ENCODE measurements at places on chromosomes 5 and 9.
A peak's percentile ranks its signal among the peaks of the same experiment; 100 is the strongest.

- no peak for DNase-seq
These were observed 135.1 kb upstream of the ICE1 start for GRCh38 chr5:5287419-5287818.

DNA sequence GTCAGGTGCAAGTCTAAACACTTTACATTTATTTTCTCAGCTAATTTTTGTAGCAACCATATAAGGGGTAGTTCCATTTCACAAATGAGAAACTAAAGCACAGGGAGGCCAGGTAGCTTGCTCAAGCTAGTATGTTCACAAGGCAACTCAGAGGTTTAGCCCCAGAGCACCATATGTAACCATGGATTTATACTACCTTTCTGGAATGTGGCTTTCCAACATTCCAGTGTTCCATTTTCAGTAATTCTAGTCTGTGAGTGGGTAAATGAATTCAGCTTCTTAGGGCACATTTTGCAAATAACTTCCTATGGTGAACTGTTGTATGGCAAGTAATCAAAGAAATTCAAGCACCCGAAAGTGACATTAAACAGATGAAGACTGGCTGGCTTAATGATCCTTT lies 25.0 kb upstream of the CAST start:
- no peak for DNase-seq

GRCh38 chr9:133716564-133717112 lies 21.5 kb downstream of the SARDH start:
- no peak for DNase-seq

DNA sequence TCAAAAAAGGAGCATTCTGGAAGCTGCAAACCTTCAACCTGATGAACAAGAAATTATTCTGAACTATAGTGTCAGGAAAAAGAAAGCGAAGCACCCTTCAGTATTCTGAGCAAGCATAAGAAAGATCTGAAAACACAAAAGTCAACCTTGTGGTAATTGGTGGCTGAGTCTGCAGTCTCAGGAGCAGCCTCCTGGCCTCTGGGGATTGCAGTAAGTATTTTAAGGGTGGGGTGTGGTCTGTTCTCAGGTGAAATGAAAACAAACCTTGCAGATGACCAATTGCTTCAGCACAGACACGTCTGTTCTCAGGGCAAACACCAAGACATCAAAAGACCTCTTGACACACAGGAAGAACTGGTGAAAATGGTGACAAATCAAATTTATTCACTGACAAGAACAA lies 147.8 kb upstream of the RAPGEF1 start:
- DNase-seq, result no peak

GRCh38 chr9:75462866-75463265 lies 374.6 kb downstream of the OSTF1 start:
- no peak for DNase-seq

- no peak for DNase-seq
These were observed 9.9 kb upstream of the NR4A3 start for GRCh38 chr9:99811598-99812383.

DNA sequence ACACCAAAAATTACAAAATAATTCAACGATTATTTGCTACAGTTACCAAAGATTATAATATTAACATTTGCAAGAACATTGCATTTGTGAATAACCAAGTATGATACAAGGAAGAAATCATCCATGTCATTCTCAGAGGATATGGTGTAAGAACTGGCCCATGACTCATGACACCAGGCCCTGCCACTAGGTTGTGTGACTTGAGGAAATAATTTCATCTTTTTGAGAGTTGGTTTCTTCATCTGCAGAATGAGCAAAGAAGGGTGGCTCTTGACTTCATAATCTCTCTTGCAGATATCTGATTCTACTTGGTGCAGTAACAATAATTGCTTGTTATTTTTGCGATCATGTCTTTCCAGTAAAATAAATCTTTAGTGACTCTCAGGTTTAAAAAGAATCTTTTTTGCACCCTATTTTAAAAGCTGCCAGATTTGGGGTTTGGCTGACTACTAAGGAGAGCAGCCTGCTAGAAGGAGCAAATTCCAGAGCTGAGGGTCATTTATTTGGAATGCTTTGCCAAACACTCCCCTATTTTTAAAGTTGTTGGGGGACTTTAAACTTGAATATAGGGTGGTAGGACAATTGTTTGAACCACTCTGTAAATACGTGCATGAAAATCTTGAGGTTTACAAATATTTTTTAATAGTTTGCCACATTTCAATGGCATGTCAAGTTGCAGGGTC lies 23.5 kb downstream of the ITGA1 start:
- DNase-seq, result no peak

GRCh38 chr9:96436063-96436455 lies 13.9 kb upstream of the HABP4 start:
- no peak for DNase-seq

- DNase-seq, result no peak
These were observed 12.6 kb upstream of the ENDOG start for GRCh38 chr9:128805661-128806060.

DNA sequence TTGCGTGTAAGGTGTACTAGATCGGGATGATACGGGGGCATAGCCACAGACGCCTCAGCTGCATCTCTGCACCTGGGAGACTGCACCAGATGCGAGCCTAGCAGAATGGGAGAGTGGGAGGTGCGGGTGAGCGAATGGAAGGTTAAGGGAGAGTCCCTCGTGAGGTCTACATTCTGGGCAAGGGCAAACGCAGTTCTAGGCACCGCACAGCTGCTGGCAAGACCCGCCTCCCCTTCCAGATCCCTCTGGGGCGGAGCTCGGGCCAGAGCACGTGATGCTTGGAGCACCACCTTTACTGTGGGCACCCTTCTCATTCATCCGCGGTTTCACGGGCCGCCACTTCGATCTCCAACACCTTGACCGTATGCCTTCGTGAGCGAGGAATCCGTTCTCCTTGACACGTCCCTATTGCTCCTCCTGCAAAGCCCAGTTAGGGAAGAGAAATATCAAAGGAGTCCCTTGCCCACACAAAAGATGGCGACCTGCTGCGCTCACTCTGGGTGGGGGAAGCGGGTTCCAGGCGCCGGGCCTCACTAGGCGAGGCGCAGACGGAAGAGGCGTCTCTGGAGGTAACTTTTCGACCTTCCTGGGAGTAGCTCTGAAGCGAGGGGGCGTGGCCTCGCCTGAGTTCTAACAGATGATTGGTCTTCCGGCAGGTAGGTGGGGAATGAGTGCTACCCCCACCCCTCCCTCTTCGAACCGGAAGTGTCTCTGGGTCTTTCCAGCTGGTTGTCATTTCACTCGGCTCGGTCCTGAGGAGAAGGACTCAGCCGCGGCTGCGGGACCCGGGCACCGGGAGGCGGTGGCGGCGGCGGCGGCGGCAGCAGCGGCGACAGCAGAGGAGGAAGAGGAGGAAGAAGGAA lies at the start of gene CPEB4:
TSS of gene CPEB4 (plus strand) at position 740 of the 863 bp plus-strand sequence. CDS start 1,385 bp downstream, outside the sequence.
- peak; percentile 93 for DNase-seq

DNA sequence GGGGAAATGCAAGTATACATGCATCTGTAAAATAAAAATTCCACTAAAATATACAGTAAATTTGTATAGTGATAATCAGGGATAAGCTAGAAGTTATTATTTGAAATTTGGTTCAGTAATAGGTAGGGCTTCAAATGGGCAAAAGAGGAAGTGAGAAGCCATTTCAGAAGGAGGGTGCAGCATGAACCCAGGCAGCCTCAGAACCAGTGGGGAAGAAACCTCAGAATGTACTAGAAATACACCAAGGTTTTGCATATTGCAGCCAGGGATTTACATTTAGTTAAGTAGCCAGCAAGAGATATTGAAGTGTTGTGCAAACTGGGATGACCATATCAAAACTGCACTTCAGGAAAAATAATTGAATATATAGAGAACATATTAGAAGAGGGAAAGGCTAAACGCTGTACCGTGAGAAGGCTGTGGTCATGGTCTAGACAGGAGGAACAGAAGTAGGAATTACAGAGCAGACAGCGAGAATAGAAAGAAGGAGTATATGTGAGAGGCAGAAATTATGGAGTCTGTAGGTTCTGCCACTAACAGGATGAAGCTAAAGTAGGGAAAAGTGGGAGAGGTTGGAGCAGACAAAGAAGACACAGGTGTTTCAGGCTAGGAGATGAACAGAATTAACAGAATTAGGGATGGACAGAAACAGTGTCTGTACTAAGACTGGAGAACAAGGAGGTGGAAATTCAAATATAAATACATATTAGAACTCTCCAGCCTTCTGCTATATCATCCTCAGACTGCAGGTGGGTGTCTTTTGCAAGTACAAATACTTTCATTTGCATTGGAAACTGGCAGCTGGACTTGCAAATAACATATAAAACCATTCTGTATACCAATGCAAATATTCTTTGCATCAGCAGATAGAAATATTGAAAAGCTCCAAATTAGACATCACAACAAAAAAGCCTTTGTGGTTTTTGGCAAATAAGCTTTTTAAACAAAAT lies 335.6 kb downstream of the ZNF608 start:
- DNase-seq, result no peak

- no peak for DNase-seq
These were observed 8.0 kb downstream of the TAF1L start for GRCh38 chr9:32627394-32627954.

DNA sequence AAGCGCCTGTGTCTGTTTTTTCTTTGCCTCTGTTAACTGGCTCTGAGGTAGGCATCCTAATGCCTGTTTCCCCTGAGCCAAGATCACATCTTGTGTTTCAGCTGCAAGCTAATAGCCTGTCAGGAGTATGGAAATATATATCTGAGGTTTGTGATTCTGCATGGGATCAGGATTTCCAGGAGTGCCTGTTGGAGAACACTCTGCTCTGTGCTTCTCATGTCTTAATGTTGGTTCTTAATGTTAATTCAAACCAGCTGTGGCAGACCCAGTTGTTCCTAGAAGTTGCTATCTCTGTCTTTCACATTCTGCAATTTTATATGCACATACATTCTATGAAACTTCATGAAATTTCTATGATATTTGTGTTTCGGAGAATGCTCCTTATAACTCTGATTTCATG lies 72.1 kb downstream of the PGM5 start:
- DNase-seq, result no peak

GRCh38 chr5:177447611-177448243 lies 1.1 kb downstream of the PRR7 start:
- DNase-seq, result no peak

GRCh38 chr5:7886849-7887475 lies 18.0 kb downstream of the MTRR start:
- DNase-seq, result no peak

DNA sequence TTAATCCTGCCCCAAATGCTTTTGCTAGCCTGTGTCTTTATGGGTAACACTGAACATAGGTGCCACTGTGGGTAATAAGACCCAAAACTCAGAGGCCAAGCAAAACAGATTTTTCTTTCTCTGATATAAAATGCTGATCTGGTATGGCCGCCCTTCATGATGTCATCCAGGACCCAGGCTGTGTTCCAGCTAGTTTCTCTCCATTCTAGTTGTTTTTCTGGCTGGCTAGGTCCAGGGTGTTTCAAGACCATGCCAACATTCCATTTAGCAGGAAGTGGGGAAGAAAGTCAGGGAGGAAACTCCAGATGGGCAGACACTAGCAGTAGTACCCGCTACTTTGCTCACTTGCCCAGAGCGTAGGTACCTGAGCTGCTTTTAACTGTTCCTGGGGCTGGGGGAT lies 183.9 kb upstream of the OTULINL start:
- DNase-seq, result no peak

DNA sequence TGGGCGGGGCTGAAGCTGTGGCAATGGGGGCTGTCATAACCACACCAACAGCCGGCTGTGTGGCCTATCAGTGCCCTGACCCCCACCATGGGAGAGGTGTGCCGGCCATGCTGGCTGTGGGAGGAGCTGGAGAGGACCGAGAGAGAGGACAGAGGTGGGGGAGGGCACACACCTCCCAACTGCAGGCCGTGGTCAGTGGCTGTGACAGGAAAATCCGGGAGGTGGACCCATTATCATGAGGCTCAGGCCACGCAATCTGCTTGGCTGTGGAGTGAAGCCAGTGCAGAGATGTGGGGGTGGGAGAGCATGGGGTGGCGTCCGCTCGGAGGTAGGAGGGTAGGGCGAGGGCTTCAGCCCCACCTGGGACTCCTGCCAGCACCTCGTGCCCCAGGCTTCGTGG lies 136.1 kb downstream of the RXRA start:
- no peak for DNase-seq

DNA sequence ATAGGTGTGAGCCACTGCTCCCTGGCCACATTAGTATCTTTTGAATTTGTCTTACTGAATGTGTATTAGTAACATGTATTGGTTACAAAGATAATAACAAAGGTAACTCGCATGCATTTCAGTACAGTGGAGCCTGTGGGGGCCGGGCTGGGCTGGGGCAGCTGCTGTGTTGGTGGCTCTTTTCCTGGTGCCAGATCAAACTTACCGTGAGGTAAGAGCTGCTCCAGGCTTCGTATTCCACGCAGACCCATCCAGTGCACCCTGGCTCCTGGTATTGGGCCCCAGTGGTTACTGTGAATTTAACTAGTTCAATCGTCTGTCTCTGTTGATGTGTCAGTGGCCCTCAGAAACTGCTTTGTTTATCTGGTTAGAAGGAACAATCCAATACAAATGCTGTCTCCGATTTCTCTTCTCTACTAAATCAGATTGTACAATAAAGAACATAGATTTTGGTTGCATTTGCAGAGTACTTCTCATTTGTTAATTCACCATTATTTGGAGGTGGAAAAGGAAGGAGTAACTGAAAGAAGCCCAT lies 15.6 kb downstream of the PRRC2B start:
- DNase-seq, result no peak

DNA sequence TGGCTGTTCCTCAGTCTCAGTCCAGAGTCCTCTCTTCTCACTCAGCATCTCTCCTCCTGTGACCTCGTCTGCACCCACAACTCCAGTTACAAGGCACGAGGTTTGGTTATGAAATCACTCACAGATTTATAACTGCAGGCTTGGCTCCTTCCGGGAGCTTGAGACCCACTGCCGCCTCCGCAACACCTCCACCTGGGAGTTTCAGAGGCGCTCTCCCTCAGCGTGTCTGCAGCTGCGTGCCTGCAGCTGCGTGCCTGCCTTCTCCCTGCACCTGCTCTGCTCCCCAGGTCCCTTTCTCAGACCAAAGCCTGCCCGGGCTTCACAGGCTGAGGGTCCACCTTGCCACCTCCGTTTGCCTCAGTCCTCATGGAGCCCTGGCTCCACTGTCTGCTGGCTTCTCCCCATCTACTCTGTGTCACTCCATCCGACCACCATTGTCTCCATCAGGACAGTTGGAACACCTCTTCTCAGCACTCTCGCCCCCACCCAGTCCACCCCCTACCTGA lies 51.5 kb downstream of the HRH2 start:
- no peak for DNase-seq

- no peak for DNase-seq
These were observed 454.9 kb downstream of the ENC1 start for GRCh38 chr5:74185599-74185998.

DNA sequence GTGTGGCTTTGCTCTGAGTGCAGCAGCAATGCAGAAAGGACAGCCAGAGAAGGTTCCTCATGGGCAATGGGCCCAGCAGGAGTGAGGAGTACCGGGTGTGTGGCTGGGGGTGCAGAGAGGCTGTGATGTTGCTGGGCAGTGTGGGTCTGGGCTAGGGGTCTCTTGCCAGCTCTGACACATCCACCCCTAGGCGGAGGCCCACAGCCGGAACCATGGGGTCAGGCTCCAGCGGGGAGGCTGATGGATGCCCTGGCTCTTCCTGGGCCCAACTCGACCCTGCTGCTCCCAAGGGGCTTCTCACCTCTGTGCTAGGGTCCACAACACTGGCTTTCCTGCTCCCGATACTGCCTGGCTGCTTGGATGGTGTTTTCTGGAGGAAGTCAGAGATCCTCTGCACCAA lies 19.9 kb downstream of the TBC1D9B start:
- no peak for DNase-seq

All from stimulated activated CD8-positive, alpha-beta memory T cell treated with anti-CD3 and anti-CD28 coated beads, Interleukin-15, amount 100 ng/mL, for 1 hour (primary cell).